Uterus (tissue), 4 donors: ENCODE measurements at places on chromosomes 6 and 20. TPM values are rescaled to one million over a fixed set of nuclear protein-coding genes. Genes with fewer than 3 reads are reported as not detected.
A peak's percentile ranks its signal among the peaks of the same experiment; 100 is the strongest.

The ROS1 gene
- not detected for total RNA-seq

DNA sequence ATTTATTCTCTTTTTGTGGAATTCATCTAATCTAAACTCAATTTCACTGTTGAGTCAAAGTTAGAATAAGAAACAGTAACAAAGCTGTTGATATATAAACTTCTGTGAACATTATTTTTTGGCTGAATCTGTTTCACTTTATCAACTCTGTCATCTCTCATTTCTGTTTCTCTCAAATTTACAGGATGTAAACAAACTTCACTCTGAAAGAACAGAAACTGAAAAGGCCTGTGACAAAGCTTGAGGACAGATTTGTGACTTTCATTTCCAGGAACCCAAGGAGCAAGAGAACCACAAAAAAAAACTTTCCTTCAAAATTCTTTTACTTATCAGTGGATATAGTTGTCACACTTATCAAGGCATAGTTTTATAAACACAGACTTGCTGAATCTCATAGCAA, 447.9 kb upstream of the OPRM1 start:
- H3K4me3 ChIP-seq: no peak overlapping the region
- no peak overlapping the region for H3K27ac ChIP-seq

DNA sequence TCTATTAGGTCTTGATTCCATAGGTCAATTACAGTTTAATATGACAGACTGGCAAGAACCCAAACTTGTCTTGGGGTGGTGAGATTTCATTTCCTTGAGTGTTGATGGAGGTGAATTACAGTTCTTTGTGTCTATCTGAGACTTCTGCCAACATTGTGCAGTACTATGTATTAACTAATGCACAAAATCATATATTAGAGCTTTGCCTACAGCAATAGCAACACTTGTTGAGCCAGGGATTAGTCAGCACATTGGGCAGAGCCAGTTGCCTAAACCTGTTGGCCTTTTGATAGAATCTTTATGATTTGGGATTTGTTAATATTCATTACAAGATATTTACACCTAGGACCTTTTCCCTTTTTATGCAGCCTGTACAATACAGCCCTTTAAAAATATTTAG, 135.3 kb upstream of the CENPW start:
- DNase-seq: no peak
- no peaks in the 10 kb centered on the region for H3K27me3 ChIP-seq
- H3K36me3 ChIP-seq: no peaks in the 10 kb centered on the region
- H3K4me1 ChIP-seq: no peaks in the 10 kb centered on the region
- H3K27ac ChIP-seq: no peak overlapping the region

DNA sequence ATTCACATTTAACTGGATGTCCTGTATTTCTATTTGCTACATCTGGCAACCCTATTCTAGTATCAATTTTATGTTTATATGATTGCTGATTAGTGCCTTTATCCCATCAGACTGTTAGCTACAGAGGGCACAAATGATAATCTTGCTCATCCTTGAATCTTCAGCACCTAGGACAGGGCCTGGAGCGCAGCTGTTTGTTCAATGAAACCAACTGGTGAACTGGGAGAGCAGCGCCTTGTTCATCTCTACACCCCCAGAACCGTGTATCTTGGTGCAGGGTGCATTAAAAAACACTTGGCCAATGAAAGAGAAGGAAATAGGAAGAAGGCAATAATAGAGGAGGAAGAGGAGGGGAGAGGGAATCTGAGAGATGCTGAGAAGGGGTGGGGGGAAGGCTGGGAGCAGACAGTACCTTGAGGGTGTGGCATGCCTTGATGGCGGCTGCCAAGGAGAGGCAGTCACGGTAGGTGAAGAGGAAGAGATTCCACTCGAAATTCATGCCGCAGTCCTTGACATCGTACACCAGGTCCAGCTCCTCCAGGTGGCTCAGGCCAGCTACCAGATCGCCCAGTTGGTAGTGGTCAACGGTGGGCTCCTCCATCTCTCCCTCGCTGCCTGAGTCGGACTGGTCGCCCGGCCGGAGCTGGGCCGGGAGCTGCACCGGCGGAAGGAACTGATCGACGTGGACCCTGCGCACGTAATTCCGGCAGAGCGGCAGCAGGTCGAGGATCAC, 15.5 kb downstream of the TMEM151B start:
- no peaks in the 10 kb centered on the region for H3K4me1 ChIP-seq
- no peak overlapping the region for H3K4me3 ChIP-seq

DNA sequence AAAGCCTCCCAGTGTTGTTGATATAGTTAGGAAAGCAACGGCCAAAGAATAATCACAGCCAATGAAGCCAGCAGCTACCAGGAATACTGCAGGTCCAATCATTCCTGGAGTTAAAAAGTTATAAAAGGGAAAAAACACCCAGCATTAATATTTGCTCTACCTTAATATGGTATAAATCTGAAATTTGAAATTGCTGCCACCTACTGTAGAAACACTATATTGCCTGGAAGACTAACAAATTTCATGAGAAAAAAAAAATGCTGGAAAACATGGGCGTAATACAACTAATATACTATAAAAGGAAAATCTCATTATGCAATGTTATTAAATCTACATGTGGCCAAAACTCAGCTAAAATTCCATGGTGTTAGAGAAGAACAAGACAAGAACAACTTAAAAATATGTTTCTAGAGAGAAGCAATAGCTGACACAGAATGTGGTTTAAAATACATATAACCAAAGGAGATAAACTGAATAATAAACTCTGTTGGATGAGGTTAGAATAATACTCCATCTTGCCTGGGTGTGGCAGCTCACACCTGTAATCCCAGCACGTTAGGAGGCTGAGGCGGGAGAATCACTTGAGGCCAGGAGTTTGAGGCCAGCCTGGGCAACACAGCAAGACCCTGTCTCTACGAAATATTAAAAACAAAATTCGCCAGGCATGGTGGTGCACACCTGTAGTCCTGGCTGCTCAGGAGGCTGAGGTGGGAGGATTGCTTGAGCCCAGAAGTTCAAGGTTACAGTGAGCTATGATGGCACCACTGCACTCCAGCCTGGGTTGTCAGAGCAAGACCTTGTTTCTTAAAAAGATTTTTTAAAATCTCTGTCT, 43.1 kb downstream of the SLC17A5 start:
- H3K4me3 ChIP-seq: no peak overlapping the region
- no peaks in the 10 kb centered on the region for H3K27me3 ChIP-seq
- DNase-seq: no peak
- H3K27ac ChIP-seq: no peak overlapping the region

DNA sequence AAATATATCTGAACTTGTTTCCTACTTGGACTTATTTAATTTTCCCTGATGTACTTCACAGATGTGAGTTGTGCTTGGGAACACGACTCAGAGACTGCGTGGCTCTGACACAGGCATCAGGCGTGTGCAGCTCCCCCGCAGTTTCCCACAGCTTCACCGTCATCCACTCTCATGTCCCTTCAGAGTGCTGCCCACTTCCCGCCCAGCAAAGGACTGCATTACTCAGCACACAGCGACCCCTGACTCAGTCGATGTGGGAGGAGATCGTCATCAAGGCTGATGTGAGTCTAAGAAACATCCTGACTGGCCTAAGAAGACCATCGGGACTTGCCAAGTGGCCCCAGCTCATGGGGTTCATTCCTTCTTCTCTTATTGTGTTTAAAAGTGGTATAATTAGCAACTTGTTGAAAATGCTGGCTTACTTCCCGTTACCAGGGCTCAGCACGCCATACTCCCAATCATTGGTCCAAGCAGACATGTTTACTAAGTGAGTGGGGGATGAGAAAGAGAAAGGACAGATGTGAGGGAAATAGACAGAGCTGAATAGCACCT, 539.4 kb upstream of the JARID2 start:
- no peak overlapping the region for H3K4me3 ChIP-seq
- peak overlapping the region; percentile 76 for H3K27ac ChIP-seq
- peaks cover 3% of the 10 kb centered on the region for H3K4me1 ChIP-seq
- no peaks in the 10 kb centered on the region for H3K36me3 ChIP-seq
- DNase-seq: peak; percentile 77

DNA sequence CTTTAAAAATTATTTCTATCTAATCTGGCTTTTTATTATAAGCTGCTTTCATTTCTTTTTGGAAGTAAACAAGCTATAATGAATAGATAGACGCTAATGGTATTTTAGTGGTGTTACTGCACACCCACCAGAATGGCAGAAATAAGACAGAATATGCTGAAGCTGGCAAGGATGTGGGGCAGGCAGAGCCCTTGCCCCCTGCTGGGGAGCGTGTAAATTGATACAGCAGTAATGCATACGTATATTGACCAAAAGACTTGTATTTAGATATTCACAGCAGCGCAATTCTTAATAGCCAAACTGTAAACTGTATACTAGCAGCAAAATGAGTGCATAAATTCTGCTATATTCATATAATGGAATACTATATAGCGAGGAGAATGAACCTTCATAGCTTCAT, 35.3 kb downstream of the TMEM181 start:
- H3K4me3 ChIP-seq: no peak overlapping the region
- H3K36me3 ChIP-seq: no peaks in the 10 kb centered on the region
- no peak overlapping the region for H3K27ac ChIP-seq
- H3K27me3 ChIP-seq: no peaks in the 10 kb centered on the region

DNA sequence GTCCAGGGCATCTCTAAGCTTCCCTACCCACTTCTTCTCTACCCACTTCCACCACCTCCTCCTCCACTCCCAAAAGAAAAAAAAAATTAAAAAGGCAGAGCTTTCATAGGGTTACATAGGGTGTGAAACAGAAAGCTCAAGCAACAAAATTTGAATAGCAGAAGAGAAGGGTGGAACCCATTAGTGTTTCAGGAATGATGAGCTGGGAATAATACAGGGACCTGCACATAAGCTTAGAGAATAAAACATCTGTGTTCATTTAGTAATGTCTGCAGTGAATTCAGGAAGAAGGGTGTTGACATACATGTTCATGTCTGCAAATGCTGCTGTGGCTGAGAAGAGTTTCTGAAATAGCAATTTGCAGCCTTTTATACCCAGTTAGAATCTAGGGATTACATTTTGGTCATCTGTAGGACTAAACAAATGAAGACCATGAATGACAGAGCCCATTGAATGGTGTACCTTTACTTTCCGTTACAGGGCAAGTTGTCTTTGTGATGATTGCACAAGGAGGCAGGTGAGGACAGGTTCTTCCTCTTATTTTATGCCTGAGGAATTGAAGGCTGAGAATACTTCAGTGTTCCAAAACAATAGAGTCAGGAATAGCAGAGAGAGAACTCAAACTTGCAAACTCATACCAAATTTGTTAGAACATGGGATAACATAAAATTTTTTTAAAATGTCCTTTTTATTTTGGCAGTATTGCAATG, 975.1 kb downstream of the TFAP2A start:
- H3K27me3 ChIP-seq: no peaks in the 10 kb centered on the region
- H3K4me3 ChIP-seq: no peak overlapping the region
- H3K27ac ChIP-seq: no peak overlapping the region
- DNase-seq: no peak
